ENCODE measurements at places on chromosomes 3 and 15.

DNA sequence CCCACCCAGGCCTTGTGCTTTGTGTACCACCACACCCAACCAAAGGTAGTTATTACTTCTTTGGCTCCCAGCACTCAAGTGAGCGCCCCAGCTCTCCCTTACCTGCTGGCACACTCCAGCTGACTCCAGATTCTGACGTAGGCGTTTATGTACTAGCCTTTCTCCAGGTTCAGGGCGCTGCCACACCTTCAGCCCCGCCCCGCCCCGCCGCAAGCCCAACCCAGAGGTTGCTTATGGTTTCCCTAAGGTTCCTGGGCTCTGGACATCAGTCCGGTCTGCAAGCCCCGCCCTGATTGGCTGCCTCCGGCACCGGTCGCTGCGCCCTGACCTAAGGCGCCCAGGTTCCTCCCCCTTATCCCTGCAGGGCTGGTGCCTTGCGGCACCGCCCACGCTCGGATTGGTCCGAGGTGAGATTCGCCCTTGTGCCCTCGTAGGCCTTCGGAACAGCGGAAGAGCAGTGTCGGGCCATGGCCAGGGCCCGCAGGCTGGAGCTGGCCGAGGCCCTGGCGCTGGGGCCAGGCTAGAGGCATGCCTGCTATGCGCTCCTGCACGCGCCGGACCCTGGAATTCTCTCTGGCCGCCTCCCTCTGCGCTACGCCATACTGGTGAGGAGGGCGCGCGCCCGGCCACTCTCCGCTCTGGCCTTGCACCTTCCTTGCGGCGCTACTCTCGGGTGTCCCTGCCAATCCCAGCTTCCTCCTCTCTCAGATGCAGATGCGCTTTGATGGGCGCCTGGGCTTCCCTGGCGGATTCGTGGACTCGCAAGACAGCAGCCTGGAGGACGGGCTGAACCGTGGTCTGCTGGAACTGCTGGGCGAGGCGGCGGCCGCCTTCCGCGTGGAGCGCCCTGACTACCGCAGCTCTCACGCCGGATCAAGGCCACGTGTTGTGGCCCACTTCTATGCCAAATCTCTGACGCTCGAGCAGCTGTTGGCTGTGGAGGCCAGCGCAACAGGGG is 19.8 kb upstream of the NUDT16 start:
- peak; percentile 60 for DNase-seq

GRCh38 chr3:14397531-14397930 is 4.9 kb upstream of the SLC6A6 start:
- DNase-seq: no peak

GRCh38 chr3:16337856-16338540 is 73.0 kb downstream of the OXNAD1 start:
- no peak for DNase-seq

GRCh38 chr3:10387881-10388609 is 67.1 kb upstream of the SEC13 start:
- no peak for DNase-seq

GRCh38 chr15:36914466-36914865 is 185.9 kb downstream of the MEIS2 start:
- DNase-seq: no peak

GRCh38 chr15:59591356-59591755 is 20.2 kb upstream of the GCNT3 start:
- DNase-seq: no peak

GRCh38 chr3:73291541-73291940 is 230.1 kb downstream of the EBLN2 start:
- no peak for DNase-seq

DNA sequence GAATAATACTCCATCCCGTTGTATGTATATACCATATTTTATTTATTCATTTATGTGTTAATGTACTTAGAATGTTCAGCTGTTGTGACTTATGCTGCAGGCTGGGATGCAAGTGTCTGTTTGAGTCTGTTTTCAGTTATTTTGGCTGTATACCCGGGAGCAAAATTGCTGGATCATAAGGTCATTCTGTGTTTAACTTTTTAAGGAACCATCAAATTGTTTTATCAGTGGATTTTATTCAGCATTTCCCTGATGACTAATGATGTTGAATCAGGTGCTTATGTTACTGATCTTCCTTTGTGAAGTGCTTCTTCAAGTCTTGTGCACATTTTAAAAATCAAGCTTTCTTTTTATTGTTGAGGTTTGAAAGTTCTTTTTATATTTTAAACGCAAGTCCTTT is 118.1 kb downstream of the SLC25A26 start:
- DNase-seq: peak; percentile 34

- DNase-seq: peak; percentile 41
Measured at GRCh38 chr3:177468331-177468730, 271.0 kb upstream of the TBL1XR1 start.

DNA sequence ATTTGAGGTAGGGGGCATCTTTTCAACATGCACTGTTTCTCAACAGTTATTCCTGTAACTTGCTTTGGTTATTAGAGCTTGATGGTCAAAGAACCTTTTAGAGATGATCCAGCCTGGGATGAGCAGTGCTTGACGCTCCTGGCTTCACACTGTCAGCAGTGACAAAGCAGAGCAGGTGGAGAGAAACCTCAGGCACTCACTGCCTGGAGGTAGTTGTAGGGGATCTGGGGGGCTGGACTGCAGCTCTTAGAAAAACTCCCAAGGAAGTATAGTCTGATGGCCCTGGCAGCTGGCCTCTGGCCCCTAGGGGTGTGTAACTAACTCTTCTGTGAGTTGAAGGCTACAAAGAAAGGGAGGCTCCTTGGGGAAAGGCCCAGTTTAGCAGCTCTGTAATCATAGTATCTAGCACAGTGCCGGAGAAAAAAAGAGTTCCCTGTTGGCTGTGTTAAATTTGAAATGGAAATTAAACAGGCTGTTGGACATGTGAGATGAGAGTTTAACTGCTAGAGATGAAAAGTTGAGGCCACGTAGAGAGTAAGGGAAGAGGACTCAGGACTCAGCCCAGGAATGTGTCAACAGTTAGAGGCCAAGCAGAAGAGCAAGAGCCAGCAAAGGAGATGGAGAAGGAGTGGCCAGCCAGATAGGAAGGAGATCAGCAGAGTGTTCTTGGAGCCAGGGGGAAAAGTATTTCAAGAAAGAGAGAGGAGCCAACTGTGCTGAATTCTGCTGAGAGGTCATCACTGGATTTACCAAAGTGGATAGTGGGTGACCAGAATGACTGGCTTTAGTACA is 14.2 kb downstream of the OXNAD1 start:
- no peak for DNase-seq

GRCh38 chr3:192727032-192727847 is at the start of gene FGF12:
Gene FGF12, minus strand, starts transcription at chr3:192727541.
- DNase-seq: no peak

- no peak for DNase-seq
Measured at GRCh38 chr15:62874064-62874463, 168.5 kb upstream of the TPM1 start.

GRCh38 chr15:65969865-65970816 is 100.8 kb downstream of the RAB11A start:
- no peak for DNase-seq

DNA sequence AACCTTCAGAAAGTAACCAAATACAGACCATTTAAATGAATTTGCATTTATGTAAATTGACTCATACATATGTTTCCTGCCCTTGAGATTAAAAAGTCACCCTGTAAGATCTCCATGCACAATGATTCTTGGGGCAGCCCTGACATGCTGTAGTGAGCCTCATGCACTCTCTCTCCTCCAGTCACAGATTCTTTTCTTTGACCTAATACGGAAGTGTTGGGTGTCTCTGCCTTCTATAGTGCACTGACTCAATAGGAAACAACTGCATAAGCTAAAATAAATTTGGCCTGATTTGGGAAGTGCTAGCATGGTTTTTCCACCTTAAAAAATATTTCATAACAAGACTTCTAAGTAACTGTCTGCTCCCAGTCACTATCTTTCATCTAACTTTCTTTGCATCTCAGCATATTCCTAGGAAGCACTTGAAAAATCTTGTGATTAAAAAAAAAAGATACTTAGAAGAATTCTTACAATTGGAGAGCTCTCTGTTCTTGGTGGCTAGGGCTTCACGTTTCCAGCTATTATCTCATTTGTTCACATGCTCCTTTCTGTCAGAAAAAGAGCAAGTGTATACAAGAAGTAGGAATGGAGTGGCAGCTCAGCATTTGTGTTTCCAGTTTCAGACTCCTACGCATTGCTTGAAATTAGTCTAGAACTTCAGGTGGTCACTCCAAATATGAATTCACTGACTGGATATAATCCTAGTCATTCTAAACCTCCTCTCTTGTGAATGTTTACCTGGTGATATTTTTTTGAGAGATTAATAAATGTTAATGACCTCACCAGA is 207.9 kb upstream of the COL8A1 start:
- DNase-seq: no peak

DNA sequence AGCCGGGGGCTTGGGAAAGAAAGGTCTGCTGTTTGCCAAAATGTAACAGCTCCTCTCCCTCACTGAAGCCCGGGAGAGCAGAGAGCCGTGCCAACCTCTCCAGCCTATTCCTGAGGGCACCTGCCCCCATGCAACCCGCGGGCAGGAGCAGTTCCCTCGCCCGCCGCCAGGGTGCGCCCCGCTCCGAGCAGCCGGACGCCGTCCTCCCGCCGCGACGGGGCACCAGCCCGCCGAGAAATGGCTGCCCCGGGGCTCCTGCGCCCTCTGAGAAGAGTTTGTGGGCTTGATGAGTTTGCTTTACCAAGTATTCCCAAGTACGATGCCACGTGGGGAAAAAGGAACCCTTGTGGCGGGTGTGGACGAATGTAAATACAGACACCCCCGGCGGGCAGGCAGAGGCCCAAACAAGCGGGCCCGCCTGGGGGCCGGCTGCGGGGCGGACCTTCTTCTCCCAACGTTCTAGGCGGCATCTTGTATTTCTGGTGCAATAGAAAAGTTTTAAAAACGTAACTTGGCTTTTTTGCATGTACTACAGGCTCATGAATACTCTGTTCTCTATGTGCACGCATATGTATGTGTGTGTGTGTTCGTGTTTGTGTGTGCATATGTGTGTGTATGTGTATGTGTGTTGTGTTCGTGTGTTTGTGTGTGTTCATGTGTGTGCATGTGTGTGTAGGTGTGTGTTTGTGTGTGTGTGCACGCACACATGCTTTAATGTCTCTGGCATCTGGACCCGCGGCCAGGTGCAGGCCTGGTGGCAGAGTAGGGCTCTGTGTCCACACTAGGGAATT is 162.9 kb downstream of the CHSY1 start:
- no peak for DNase-seq

GRCh38 chr15:22895465-22896190 is 57.2 kb downstream of the NIPA2 start:
- DNase-seq: peak; percentile 22

- DNase-seq: no peak
Measured at GRCh38 chr3:184610245-184610871, 48.8 kb downstream of the EPHB3 start.

- DNase-seq: no peak
Measured at GRCh38 chr3:12999147-13000140, 73.8 kb downstream of the IQSEC1 start.

GRCh38 chr15:89361451-89362202 is 27.0 kb upstream of the POLG start:
- DNase-seq: no peak

- DNase-seq: no peak
Measured at GRCh38 chr3:115418583-115418982, 204.7 kb upstream of the GAP43 start.

GRCh38 chr3:23075496-23075895 is 127.6 kb upstream of the UBE2E2 start:
- no peak for DNase-seq

DNA sequence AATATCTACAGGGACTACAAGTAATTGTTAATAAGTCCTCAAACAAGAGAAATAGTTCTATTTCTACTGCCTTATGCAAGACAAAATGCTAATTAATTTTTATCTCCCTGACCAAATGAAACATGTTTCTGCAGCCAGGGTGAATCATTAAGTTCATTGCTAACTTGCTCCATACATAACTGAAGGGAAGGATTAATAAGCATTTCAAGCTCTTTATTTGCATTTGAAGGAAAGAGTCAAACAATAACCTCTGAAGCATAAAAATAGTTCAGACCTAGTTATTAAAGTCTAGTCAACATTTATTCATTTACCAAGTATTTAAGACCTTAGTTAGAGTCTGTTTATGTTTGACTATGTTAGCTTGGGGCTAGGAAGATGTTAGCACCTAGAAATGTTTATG is 120.0 kb downstream of the ATP1B3 start:
- no peak for DNase-seq

DNA sequence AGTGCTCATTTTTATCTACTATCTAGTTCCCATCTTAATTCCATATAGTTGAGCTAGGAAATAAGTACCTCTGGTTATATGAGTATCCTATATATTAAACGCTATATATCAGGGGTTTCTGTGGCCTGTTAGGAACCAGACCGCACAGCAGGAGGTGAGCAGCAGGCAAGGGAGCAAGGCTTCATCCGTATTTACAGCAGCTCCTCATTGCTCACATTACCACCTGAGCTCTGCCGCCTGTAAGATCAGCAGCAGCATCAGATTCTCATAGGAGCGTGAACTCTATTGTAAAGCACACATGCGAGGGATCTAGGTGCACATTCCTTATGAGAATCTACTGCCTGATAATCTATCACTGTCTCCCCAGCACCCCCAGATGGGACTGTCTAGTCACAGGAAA is 23.0 kb downstream of the GSK3B start:
- no peak for DNase-seq

DNA sequence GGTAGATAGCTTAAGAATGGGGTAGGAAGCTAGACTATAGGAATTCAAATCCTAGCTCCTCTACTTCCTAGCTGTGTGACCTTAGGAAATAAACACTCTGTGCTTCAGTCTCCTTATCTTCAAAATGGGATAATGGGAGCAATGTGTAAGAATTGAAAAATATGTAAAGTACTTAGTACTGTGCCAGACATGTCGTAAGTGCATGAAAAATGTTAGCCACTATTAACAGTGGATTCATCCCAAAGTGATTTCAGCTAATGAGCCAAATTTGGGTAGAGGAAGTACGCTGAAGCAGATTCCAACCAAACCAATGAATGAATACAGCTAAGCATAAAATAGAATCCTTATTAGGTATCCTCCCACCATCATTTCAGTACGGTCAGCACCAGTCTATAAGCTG is 192.1 kb downstream of the RORA start:
- DNase-seq: no peak

- DNase-seq: no peak
Measured at GRCh38 chr3:114804099-114804498, 343.0 kb downstream of the ZBTB20 start.

DNA sequence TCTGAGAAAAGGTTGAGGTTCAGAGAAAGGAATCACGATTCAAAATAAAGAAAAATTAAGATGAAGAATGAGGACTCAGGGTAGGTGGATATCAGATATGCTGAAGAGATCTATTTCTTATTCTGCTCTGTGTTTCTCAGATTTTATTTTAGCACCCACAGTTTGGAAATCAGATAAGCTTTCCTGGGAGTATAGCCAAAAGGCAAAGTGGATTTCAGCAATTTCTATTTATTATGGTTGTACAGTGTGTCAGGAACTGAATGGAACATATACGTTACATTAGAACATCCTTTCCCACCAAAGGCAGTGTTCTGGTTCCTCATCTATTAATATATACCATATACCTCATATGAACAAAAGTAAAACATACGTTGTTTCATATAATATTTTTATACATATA is 18.9 kb downstream of the PEX5L start:
- no peak for DNase-seq

DNA sequence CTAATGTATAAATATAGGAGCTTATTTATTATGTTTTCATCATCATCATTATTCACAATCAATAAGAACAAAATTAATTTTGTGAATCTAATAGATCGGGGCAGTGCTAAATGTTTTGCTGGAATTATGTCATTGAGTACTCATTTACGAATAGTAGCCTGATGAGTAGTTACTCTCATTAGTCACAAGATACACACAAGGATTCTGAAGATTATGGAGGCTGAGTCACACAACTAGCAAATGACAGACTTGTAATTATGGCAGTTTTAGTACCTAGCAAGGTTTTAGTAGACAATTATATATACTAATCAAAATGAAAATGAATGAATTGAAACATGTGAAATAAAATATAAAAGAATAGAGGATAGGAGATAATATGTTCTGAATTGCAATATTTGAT is 954.2 kb downstream of the CADM2 start:
- DNase-seq: peak; percentile 47
